ENCODE measurements at places on chromosomes 16 and 17.

GRCh38 chr16:50121278-50121677 is 31.8 kb upstream of the TENT4B start:
- no peak for DNase-seq

DNA sequence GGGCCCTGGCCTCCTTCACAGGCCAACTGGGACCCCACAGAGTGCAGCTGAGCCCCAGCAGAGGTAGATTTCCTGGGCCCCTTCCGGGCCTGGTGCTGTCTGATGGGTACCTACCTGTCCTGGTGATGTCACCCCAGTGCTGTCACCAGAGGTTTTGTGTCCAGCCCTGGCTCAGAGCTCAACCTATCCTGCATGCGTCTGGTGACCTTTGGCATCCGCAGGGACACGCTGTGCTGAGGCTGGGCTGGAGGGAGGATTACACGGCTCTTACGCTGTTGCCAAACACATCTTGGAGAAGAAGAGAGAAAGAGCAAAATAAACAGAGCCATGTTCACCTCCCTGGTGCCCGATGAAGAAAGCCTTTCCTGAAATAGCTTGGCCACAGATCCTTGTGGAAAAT is 70.6 kb upstream of the MED9 start:
- no peak for DNase-seq

DNA sequence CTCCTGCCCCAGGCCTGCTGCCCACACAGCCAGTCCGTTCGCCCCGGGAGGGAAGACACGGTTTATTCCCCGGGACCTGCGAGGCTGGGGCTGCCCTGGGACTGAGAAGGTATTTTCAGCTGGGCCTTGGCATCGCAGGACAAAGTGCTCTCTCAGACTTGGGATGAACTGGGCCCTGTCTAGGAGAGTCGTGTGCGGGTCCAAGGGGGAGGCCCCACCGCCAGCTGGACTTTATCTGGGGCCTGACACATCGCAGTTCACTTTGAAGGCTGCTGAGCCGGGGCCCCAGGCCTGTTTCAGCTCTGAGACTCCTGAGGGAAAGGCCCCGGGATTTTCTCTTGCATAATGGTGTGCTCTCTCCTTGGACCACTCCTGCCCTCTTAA is 6.8 kb downstream of the CRISPLD2 start:
- DNase-seq = no peak

DNA sequence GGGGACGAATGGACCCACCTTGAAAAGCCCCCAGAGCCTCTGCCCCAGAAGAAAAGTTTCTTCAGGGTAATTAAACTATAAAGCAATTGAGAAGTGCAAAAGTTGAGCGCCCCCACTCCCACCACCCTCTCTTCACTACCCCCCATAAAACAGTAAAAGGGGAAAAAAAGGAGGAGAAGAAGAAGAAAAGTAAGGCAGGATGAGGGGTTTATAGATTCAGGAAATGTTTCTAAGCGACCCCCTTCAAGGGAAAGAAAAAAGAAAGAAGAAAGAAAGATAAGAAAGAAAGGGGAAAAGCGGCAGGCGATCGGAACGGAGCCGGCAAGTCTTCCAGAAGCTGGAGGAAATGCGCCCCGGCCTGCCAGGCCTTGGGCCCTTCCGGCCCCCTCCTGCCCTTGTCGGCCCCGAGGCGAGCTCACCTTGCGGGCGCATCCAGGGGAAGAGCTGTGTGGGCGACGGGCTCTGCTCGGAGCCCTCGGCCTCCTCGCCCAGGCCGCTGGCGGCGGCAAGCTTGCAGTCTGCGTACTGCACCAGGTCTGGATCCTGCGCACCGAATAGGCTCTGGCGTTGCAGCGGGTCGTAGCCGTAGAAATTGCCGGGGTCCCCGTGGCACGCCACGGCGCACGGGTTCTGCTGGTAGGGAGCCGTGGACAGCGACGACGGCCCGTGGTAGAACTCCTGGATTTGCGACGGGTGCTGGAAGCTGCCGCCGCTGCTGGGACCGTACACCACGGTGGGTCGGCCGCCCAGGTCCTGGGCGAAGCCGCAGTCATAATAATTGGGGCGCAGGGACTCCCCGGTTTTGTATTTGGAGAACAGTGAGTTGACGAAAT is 1.0 kb downstream of the HOXB8 start:
- no peak for DNase-seq

DNA sequence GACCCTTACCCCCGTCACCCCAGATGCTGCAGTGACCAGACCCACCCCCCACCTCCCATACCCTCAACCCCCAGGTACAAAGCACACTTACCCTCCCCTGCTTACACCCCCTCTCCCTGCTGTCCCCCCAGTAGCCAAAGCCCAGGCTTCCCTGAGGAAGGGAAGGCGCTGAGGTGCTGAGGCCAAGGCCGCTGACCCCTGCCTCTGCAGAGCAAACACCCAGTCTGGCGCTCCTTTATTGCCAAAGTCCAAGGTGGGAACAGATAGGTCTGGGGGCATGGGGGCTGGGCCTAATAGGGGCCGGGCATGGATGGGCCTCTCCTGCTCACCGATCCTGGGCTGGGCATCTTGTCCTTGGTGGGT is 683 bp downstream of the LCAT start:
- no peak for DNase-seq

- DNase-seq = no peak
These were observed 10.5 kb upstream of the MTSS2 start for GRCh38 chr16:70696355-70696754.

- no peak for DNase-seq
These were observed 6.3 kb downstream of the KDM8 start for GRCh38 chr16:27209591-27209990.

DNA sequence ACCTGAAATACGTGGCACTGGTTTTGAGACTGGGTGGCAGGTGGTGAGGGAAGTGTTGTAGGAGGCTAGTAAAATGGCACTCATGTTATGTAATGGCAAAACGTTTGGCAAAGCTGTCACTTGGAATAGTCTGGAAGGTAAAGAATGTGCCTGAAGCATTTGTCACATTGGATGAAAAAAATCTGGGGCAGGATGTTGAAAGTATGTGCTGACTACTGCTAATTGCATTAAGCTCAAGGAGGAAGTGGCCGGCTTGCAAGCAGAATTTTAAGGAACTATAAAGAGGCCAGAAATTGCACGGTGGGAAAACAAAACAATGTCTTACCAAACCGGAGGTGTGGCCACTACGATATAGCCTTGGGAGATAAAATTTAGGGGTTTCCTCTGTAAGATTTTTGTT is 26.6 kb upstream of the NLRP1 start:
- no peak for DNase-seq

GRCh38 chr17:43431714-43432523 is 33.1 kb downstream of the ARL4D start:
- DNase-seq = no peak

DNA sequence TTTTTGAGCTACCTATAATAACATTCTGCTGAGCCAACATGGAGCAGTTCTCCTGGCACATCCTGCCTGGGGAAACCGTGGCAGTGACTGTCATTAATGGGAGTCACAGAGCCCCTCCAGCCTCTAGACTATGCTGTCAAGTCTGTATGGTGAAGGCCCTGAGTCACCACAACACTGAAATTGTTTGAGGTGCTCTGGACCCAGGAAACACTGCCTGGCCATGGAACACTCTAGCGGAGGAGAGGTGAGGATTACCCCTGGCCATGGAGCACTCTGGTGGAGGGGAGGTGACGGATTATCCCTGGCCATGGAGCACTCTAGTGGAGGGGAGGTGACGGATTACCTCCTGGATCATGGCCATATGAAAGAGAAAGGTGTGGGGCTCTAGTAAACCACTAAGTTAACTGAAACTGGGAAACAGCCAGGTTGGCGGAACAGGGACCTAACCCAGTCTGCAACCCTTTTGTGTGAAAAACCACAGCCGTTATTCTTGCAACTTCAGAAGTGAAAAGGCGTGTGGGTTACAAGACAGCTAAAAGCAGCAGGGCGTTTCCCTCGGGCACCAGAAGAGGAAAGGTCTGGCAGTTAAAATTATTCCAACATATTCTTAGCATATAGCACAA is 156.7 kb downstream of the KCNJ12 start:
- no peak for DNase-seq

- DNase-seq = no peak
These were observed 80.1 kb downstream of the SOCS1 start for GRCh38 chr16:11175787-11176341.

DNA sequence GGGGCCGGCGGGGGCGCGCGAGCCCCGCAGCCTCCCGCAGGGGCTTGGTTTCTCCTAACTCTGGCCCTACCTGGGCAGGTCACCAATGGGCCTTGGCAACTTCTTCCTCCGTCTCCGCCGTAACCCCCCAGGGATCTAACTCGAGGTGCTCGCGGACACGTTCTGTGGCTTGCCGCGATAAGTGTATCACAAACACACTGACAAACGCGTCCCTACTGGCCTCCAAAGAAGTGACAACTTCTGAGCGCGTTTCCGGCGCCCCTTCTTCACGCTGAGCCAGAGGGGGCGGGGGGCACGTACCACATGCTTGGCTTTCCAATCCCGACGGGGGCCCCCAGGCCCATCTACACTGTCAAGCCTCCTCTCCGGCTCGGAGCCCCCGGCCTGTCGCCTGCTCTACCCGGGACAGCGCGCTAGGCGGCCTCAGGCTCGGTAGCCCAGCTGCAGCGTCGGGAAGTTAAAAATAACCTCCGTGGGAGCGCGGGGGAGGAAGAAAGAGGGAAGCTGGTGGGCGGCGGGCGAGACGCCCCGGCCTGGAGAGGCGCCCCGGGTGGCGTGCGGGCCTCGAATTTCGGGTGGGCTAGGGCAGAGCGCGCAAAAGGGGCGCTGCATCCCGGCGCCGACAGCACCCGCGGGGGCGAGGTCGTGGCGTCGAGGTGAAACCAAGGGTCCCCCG is 725 bp upstream of the SPHK1 start:
- DNase-seq = peak; percentile 25

- no peak for DNase-seq
These were observed 269.6 kb downstream of the SNX29 start for GRCh38 chr16:12245921-12246720.

GRCh38 chr16:54432897-54433229 is 146.3 kb upstream of the IRX3 start:
- no peak for DNase-seq

GRCh38 chr16:19127674-19128131 is 13.9 kb downstream of the ITPRIPL2 start:
- no peak for DNase-seq

DNA sequence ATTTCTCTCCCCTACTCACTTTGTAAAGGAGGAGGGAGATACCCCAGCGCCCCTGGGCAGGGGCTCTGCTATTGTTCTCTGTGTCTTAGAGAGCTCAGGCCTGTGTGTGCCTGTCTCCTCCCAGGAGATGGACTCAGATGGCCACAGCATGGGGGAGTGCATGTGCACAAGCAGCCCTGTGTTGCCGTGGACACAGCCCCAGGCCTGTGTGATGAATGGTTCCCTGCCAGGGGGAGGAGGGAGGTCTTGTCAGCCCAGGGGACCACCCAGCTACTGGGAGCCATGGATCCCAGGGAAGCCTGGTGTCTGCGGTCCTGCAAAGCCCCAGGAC is 26.3 kb downstream of the GINS2 start:
- DNase-seq = no peak

- no peak for DNase-seq
These were observed 9.1 kb upstream of the MMD start for GRCh38 chr17:55430541-55431288.

DNA sequence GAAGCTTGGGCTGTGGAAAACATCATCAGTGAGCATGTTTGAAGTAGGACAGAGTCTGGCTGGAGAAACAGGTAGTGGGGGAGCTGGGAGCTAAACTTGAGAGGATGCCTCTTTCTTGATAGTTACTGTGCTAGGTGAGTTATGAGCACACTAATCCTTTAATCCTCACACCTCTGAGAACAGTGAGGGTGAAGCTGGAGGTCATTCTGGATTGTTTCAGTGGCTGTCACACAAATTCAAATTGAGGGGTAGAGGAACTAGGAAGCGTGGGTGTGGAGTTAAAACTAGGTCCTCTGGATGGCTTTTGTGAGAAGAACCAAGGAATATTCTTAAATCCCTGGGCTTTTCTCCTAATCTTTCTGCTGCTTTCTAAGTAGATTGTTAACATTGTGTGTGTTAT is 3.3 kb downstream of the AKAP1 start:
- no peak for DNase-seq

- DNase-seq = no peak
These were observed 23.2 kb downstream of the ITGB3 start for GRCh38 chr17:47276868-47277267.

DNA sequence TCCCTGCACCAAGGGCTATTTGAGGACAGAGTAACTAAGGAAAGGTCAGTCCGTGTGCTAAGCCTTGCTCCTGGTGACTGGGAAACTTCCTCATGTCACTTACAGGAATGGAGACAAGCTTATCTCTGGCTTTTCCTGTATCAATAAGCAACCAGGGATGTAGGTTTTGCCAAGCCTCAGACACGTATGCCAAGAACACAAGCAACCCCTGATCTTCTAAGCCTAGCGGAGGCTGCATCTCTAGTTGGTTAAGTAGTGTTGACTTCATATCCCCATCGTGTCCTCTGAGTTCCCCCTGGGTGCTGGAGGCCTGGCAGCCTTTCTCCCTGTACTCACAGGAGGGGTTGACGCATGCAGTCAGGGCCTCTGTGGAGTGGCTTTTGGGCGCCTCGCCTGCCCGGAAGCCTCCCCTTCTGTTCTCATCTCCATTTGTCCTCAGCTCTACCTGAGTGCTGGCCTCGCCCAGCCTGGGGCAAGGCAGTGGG is 1.4 kb upstream of the C1QTNF1 start:
- no peak for DNase-seq

DNA sequence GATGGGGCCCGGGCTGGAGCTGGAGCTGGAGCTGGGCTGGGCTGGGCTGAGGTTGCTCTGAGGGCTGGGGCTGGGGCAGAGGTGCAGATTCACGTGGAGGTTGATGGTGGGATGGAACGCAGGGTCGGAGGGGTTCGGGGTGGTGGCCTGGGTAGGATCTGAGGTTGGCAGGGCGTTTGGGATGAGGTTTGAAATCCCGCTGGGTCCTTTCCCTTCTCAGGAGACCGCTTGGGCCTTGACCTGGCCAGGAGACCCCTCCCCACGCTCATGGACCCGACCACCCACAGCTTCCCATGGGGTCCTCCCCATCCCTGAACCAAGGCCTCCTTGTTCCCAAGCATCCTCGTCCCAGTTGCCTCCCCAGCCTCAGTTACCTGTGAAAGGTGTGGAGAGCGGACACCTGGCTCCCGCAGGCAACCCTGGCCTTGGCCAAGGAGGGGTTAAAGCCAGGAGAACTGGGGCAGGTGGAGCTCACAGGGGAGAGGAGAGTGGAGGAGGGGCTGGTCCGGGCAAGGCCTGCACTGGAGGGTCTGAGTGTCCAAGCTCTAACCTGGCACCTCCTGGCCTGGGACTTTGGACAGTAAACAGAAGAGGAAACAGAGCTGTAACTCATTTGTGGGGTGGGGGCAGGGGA is at the start of gene ASGR2:
Gene ASGR2 (minus strand): TSS at position 582 of the 634 bp plus-strand sequence. CDS start 582 bp downstream, outside the sequence.
- no peak for DNase-seq

DNA sequence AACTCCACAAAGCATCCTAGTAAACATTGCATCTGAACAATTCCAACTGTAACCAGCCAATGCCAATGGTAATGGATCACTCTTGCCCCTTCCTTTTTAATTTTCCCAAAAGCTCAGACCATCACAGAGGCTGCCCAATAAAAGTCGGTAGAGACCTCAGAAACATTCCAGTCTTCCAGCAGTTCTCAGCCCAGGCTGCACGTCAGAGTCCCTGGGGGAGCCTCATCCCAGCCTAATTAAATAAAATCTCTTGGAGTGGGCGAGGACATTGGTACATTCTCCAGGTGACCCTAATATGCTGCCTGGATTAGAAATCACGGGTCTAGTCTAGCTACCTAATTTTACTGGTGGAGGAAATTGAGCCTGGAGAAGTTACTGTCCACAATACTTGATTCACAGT is 117.1 kb upstream of the MYOCD start:
- DNase-seq = no peak
